ENCODE measurements at places on chromosomes 12 and 14. TPM values are rescaled to one million over a fixed set of nuclear protein-coding genes. Genes with fewer than 3 reads are reported as not detected.
A peak's percentile ranks its signal among the peaks of the same experiment; 100 is the strongest.

Gene C3AR1
- 4.0 TPM for total RNA-seq

Gene POTEM
- not detected for total RNA-seq

Gene IFI27
- 216 TPM for total RNA-seq

Gene DEGS2
- total RNA-seq, result not detected

Gene KRT74
- total RNA-seq, result not detected

Gene EFS
- total RNA-seq, result 1.7 TPM

Gene GLT8D2
- 16.0 TPM for total RNA-seq

Gene NCKAP5L
- total RNA-seq, result 20.2 TPM

Gene ACOT6
- not detected for total RNA-seq

GRCh38 chr14:69753860-69754259 is 13.1 kb upstream of the SRSF5 start:
- DNase-seq, result no peak

DNA sequence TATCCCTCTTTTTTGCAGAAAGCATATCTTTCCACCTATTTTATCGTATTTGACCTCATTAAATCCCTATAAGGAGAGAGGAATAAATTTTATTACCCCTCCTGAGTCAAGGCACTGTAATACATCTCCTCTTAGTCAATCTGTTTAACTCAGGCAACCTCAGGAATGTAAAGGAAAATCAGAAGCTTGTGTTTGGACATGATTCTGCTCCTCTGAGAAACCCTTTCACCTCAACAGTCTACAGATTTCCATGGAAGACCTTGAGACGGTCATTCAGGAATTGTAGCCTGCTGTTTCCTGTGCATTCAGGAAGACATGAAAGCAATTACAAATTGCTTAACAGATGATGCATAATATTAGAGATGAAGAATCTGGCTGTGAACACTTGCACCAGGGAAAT is 360.8 kb downstream of the PAWR start:
- no peak for DNase-seq

- DNase-seq, result peak; percentile 36
Measured at GRCh38 chr14:51283402-51284085, 43.5 kb downstream of the TMX1 start.

DNA sequence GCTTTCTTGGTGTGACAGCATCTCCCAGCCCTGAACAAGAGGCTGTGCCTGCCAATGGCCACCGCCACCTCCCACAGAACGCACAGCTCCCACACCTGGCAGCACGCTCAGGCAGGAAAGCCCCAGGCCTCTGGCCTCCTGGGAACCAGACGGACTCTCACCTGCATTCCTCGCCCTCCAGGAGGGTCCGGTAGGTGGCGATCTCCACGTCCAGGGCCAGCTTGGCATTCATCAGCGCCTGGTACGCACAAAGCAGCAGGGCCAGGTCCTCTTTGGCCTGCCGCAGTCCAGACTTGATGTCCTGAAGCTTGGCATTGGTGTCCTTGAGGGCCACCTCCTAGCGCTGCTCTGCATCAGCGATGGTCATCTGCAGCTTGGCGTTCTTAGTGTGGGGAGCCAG is 12.1 kb upstream of the KRT77 start:
- no peak for DNase-seq

DNA sequence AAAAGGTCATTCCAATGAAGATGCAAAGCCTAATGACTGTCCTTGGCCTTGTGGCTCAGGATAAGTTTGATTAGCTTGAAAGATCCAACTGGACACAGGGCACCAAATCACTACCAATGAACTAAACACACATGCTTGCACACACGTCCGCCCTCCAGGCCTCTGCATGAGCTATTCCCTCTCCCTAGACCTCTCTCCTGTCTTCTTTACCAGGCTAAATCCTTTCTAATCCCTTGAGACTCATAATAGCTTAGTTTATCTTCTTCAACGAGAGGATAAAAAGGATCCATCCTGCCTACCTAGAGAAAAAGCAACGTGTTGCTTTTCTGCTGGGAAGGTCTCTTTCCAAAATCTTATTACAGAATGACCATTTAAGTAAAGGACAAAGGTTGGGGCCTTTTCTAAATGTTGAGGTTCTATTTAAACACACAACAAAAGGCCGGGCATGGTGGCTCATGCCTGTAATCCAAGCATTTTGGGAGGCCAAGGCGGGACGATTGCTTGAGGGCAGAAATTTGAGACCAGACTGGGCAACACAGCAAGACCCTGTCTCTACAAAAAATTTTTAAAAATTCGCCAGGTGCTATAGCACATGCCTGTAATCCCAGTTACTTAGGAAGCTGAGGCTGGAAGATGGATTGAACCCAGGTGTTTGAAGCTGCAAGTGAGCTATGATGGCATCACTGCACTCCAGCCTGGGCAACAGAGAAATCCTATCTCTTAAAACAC is 22.4 kb downstream of the PXN start:
- DNase-seq, result no peak

DNA sequence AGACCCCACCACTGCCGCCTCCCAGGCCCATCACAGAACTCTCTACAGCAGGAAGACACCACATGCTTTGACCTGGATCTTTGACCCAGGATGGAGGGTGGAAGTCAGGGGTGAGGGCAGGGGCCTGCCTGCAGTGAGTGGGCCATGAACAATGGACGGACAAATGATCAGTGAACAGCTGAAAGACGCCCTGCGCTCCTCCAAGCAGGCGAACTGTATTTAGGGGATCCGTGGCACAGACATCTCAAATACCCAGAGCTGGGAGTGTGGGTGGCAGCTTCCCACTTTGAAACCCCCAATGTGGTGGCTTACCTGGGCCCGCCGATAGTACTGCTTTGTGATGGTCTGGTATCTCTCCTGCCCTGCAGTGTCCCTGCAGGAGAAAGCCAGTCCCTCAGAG is 8.7 kb upstream of the GPX2 start:
- DNase-seq, result no peak

- peak; percentile 71 for DNase-seq
Measured at GRCh38 chr14:23300687-23301223, 1.9 kb downstream of the PPP1R3E start.

GRCh38 chr14:72498646-72499045 is 395.3 kb downstream of the DPF3 start:
- DNase-seq, result no peak

- no peak for DNase-seq
Measured at GRCh38 chr14:73238941-73239340, 1.6 kb downstream of the PAPLN start.

DNA sequence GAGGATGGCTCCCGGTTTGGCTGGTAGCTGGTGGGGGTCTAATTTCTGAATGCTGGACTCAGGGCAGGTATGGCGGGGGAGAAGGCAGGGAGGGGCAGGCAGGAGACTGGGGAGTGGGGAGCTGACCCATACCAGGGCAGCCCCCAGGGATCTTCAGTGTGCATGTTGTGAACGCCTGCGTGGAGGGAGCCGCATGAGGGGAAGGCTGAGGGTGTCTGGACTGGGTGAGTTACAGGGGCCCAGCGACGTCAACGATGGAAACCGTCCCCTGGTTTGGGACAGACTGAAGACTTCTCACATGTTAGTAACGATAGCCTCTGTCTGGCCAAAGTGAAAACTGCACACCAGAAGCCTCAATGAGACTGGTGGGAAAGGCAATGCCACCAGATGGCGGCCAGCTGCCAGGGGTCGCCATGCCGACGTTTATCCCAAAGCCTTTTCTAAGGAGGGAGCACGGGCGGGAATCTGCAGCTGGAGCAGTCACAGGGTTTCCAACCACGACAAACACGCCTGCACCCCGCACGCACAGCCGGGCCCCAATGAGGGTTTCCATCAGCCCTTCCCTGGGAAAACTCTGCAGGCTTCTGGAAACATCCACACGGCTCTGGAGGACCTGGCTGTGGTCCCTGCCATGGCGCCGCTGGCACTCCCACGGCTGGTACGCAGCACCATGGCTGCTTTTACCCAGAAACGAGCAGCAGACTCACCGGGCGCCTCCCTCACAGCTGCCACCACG is 14.0 kb downstream of the PGAM5 start:
- no peak for DNase-seq

GRCh38 chr12:72081777-72082176 is 143.1 kb downstream of the TPH2 start:
- no peak for DNase-seq

DNA sequence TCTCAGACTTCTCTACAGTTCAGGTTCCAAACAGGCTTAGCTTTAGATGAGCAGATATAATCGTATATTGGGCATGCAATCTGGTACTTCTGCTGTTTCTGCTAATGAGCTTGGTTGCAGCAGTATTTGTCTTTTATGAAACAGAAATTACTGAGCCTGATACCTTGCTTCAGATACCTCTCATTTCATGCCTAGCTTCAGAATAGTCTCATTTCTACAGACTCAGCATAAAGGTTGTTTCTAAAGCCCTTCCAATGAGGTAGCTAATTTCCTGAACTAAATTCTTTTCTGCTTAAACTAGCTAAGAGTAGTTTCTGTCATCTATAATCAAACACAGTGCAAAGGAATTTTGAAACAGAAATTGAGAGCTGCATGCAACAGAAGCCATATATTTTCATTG is 275.0 kb upstream of the KITLG start:
- DNase-seq, result no peak

DNA sequence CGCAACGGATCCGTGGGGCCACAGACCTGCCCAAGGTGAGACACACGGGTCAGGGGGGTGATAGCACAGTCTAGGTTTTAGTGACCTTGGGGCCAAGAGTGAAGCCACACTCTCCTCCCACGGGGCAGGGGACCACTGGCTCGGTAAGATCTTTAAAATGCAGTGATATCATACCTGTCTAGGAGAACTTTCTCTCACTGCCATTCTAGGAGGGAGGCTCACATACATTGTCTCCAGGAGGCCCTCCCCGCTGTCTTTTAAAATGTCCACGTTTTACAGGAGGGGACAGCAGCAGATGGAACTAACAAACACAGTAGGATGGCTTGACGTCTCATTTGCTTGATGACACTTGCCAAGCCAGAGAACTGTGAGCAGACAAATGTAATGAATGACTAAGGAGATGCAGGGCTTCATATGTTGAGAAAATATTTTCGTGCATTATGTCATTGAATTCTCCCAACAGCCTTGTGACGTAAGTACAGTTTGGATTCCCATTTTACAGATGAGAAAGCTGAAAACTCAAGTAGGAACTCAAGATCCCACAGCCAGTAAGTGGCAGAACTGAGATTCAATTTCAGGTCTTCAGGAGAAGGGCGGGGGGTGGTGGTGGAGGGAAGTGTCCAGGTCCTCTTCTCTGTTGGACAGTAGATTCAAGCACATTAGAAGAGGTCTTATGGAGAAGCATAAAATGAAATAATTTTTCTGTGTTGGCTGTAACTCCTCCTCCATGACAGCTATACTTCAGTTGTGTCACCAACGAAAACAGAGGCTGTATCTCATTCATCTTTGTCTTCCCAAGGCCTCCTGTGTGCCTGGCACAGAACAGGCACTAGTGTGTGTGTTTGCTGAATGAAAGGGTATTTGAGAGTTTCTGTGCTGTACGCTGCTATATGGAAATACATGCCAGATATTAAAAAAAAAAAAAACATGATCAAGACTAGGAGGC is 2.1 kb downstream of the VASH1 start:
- DNase-seq, result no peak

DNA sequence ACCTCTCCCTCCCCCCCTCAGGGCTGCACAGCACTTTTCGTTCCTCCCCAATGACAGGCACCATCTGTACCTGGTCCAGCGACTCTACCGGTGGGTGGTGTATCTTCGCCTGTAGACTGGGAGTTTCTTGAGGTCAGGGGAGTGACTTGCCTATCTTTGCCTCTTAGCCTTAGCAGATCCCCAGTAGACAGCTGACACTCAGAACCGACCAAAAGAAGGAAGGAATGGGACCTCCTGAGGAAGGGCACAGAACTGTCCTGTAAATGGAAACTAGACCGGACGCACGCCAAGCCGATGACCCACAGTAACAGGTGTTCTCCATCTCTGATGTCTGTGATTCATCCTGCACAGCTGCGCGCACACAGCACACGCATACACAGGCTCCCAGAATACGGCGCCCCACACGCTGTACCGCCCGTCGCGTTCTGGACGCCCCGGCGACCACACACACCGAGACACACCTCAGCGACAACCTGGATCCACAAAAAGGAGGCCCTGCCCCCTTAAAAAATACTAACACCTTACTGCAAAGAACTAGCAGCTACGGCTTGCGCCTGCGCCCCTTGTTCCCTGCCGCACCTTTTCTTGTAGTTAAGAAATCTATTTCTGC is 673 bp upstream of the TTC9 start:
- DNase-seq, result no peak

- DNase-seq, result no peak
Measured at GRCh38 chr12:20300457-20300856, 67.9 kb upstream of the PDE3A start.

GRCh38 chr14:95489214-95490137 is 27.0 kb downstream of the SYNE3 start:
- no peak for DNase-seq
